ENCODE measurements at places on chromosomes 12 and 14.

DNA sequence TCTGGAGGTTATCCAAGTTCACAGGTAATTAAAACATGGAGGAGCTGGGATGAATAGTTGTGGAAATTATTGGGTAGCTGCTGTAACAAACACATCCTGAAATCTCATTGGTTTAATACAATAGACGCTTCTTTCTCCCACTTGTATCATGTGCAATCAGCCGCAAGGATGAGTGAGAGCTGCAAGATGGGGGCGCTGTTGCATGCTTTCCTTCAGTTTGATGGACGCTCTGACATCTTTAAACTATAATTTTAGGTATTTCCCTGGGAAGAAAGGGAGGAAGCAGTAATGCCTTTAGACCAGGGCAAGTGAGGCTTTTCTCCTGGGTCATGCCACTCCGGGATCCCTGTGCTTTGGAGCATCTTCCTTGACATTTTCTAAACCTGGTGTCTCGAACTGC lies 178.7 kb downstream of the PAWR start:
- no peak for DNase-seq

DNA sequence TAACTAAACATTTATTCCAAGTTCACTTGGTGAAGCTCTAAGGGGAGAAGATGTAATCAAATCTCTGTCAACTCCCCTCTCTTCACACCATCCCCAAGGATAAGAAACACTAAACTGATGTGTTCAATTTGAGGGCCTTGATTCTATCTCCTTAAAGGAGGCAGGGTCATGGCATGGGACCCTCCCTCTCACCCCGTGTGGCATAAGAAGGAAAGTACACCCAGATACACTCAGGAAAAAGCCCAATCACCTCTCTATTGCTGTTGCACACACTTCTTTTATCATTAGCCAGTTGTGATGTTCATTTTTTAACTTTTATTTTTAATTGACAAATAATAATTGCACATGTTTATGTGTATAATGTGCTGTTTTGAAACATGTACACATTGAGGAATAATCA lies 35.1 kb downstream of the WASHC3 start:
- DNase-seq, result no peak

DNA sequence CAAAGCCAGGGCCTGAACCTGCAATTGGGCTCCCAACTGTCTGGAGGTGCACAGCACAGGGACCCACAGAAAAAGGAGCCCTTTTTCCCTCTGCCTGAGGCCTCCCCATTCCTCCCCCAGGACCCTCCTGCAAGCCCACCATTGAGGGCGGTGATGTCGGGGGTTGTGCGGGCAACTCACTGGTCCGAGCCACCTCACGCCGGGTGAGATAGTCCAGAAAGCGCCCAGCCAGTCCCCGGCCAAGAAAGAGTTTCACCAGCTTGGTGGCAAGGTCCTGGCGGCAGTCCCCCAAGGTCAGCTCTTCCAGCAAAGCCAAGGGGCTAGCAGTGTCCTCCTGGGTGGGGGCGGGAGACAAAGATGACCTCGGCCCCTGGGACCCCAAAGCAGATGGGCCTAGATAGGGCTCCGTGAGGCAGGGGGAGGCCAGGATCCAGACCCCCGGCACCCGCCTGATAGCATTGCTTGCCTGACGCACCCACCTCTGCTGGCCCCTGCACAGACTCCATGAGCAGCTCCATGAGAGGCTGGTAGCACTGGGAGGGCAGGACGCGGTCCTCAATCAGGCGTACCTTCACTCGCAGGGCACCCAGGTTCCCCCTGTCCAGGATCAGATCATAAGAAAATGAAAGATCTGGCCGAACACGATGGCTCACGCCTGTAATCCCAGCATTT lies 20.0 kb downstream of the RASAL1 start:
- DNase-seq, result no peak

- DNase-seq, result no peak
Observed at GRCh38 chr14:90457186-90457585, 60.4 kb downstream of the CALM1 start.

DNA sequence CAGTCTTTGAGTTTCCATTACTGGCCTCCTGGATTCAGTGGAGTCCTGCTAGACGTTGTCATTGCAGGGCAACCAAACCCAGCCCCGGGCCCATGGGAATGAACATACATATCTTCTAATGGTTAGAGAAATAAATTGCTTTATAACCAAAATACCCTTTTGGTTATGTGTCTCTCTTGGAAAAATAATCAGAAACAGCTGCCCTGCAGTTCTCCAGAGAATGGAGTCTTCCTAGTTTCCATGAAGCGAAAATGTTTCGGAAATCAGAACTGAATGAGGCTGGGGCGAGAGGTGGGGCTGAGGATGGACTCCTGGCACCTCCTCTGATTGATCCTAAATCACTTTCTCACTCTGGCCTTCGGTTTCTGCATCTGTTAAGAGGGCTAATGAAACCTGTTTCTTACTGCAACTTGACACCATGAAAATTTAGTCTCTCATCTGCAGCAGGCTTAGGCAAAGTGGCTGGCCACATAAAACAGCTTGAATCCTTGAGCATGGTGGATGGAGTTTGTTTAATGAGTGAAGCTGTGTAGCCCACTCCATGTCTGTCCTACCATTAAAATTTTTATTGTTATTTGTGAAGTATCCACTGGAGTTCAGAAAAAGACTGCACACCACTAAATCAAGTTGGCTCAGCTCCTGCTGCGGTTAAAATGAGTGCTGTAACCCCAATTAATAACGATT lies 198.9 kb downstream of the CACNA1C start:
- no peak for DNase-seq

- no peak for DNase-seq
Observed at GRCh38 chr14:96158735-96159134, 45.9 kb upstream of the BDKRB2 start.

DNA sequence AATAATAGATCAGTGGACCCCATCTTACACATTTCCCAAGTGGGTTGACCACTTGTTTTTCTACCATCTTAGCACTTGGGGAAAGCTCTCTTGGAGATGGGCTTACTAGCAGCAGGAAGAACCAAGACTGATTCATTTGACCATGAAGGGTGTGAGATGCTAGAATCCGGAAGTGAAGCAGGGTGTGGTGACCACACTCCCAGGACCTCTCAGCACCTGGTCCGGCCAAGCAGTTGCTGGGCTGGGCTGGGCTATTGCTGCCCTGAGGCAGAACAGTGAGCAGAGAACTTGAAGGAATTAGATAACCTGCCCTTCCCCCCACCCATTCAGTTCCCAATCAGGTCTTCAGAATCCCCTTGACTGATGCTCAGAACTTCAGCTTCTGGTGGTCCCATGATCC lies 24.4 kb downstream of the ADCY6 start:
- no peak for DNase-seq

GRCh38 chr14:76810953-76811400 lies 1.7 kb downstream of the ANGEL1 start:
- no peak for DNase-seq

DNA sequence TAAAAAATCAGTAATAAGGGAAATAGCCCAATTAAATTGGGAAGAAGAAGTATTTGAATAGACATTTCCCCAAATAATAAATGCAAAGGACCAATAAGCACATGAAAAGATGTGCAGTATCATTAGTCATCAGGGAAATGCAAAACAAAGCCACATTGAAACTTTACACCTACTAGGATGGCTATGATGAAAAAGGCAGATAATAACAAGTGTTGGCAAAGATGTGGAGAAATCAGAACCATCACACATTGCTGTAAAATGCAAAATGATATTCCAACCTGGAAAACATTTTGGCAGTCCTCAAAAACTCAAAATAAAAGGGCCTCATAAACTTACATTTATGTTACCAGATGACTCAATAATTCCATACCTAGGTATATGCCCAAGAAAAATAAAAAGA lies 131.1 kb upstream of the G2E3 start:
- no peak for DNase-seq

GRCh38 chr12:46521145-46521544 lies 148.6 kb upstream of the SLC38A2 start:
- no peak for DNase-seq

DNA sequence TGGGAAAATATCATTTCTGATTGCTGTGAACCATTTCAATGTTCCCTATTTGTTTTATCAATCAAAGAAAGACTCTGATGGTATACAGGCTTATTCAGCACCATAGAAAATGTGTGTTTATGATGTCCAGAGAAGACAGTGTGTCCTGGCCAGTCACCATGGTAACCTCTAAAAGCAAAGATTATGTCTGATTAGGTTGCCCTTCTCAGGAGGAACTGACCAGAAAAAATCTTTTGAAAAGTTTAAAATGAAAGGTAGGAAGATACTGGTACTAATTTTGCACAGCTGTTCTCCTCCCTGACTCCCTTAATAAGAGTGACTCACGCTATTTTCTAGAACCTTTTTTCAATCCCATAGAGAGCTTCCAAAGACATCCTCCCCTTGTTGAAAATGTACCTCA lies 391.8 kb upstream of the DCN start:
- no peak for DNase-seq

- DNase-seq, result no peak
Observed at GRCh38 chr14:103628221-103628683, 759 bp upstream of the KLC1 start.

GRCh38 chr14:103657471-103657870 lies 28.5 kb downstream of the KLC1 start:
- no peak for DNase-seq

DNA sequence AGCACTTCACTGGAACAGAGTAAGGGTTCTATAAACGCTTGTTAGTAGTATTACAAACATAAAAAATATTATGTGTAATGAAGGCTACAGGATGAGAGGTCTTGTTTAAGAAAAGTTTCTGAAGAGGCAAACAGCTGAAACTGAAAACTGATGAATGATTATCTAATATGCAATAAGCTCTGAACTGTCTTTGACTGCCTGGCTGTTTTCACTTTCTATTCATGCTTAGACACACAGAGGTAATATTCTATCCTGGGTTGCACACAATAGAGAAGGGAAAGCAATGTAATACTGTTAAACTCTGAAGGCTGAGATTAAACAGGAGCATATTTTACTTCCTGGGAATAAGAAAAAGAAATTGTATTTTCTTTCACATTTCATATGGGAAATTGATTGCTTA lies 251.3 kb downstream of the ALX1 start:
- no peak for DNase-seq

GRCh38 chr12:104414581-104415341 lies 42.0 kb upstream of the CHST11 start:
- DNase-seq, result no peak

- DNase-seq, result no peak
Observed at GRCh38 chr14:51554339-51554920, 97.3 kb upstream of the FRMD6 start.

GRCh38 chr12:65958456-65958855 lies 134.2 kb downstream of the HMGA2 start:
- DNase-seq, result no peak

GRCh38 chr14:90756755-90757345 lies 59.4 kb downstream of the TTC7B start:
- no peak for DNase-seq

DNA sequence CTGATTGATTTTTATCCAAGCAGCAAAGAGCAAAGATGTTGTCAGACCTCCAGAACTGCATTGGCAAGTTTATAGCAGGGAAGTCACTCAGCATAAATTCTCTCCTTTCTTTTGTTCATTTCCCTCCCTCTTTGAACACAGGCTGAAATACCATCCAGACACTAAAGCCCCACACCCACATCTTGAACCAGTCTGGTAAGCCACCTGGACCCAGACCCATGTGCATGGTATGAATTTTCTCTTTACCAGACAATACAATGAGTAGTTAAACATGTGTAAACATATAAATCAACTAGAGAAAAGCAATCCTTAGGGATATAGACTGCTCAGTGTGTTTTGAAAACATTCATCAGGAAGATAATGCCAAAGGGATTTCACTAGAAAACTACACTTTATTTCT lies 488.3 kb upstream of the FLRT2 start:
- no peak for DNase-seq

- no peak for DNase-seq
Observed at GRCh38 chr12:116538682-116539305, 20.4 kb upstream of the MAP1LC3B2 start.

DNA sequence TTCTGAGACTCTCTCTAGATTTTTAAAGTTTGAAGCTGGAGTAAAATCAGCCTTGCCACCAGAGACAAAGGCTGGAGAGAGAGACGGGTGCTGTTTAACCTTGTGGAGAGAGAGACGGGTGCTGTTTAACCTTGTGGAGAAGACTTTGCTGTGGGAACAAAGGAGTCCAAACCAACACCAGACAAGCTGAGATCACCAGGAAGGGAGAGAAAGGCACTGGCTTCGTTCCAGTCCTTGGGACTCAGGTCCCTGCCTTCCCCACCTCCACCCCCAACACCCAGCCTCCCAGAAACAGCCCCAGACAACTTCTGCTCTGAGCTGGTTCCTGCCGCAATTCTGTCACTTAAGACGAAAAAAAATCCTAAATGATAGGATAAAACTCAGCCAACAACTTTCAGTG lies 1389.3 kb downstream of the AACS start:
- no peak for DNase-seq

DNA sequence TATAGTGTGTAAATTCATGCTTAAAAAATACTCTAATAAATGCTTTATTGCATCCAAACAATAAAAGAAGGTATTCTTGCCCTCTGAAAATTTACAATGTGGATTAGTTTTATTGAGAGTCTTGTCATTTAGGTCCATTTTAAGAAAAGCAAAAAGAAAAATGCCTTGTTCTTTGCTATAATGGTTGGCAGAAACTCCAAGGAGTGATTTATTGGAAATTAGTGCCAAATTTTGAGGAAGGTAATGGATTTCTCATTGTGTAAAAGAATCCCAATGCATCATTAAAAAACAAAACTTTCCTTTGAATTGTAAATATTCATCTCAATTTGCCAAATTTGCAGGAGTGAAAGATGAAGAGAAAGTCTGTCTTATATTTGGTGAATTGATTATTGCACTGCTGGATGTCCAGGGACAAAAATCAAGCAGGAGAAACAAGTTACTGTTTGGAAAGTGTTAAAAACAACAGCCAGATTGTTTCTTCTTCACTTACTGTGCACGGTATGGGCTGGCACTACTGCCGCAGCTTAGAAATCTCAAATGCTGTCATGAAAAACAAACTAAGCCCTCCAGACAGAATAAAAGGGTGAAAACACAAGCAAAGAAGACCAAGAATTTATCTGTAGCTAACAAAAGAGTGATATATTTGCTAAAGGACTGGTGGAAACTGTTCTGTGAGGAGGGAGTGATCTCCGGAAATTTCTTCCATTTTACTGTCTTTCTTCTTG lies 511.7 kb downstream of the TMTC2 start:
- DNase-seq, result no peak

DNA sequence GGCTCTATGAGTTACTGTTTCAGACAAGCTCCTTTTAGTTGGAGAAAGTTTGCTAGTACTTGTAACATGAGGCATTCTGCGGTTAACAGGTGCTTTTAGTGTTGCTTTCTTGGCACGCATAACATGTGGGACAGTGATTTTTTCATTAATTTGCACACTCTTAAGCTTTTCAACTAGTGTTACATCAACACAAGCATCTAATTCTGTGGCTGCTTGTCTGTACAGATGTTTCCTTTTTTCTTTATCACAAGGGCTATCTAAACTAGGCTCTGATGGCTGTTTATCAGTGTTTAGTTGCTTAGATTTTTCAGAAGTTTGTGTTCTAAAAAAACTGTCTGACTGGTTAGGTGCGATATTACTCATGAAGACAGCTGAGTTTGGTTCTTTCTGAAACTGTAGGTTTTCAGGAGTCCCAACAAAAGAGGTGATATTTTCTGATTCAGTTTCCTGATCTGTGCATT lies 120.1 kb downstream of the RALGAPA1 start:
- no peak for DNase-seq

All from stimulated activated CD4-positive, alpha-beta T cell treated with anti-CD3 and anti-CD28 coated beads, Interleukin-1b, Interleukin-23, amount 100 ng/mL, for 4 hours (primary cell).